ENCODE measurements at places on chromosomes 16 and 17.

DNA sequence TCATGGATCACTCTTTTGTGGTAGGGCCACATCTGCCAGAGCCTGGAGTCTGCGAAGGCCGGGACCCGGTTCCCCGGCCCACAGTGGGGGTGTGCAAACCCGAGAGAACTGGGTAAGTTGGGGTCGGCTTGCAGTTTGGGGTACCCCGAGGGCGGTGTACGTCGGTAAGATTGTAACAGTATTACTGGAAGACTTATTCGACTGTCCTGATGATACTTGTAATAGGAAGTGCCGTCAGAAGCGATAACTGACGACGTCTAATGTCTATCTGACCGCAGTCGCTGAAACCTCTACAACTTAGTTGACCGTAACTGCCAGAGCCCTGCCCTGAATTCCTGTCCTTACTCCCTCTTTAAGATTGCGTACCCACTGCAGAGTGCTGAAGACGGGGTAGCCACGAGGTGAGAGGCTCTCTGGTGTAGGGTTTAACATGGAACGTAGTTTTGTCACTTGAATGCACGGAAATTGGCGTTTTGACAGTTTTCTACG, 24.0 kb downstream of the TRPV2 start:
- DNase-seq, result no peak

- no peak for DNase-seq
Observed at GRCh38 chr17:27954548-27955495, 61.7 kb upstream of the LYRM9 start.

GRCh38 chr17:8188263-8188839, 1.6 kb downstream of the BORCS6 start:
- DNase-seq, result no peak

DNA sequence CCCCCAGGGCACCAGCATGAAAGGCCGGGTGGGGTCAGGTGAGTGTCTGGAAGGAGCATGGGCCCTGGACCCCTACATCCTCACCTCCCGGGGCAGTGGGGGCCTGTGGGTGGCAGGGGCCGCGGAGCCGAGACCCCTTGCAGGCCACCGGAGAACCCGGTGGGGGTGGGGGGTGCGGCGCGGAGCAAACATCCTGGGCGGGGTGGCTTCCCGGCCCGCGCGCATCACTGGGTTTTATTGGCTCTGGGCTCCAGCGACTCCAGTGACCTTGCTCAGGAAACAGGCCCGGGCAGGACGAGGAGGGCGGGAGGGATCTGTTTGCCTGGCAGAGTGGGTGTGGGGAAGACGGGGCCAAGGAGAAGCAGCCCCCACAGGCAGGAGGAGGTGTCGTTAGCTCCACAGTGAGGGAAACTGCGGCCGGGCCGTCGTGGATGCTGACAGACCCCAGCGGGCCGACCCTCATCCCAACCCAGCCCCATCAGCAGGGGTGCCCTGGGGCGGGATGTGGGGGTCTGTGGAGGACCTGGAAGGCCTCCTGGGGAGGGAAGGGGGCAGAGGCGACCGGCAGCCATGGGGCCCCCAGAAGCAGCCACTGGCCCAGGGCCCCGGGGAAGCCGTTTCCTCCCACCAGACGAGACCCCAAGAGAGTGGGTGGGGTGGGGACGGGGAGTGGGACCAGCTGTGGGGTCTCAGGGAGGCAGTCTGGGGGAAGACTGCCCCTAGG, 10.6 kb downstream of the SSTR5 start:
- no peak for DNase-seq

GRCh38 chr16:72934636-72935403, 113.1 kb downstream of the ZFHX3 start:
- DNase-seq, result no peak

DNA sequence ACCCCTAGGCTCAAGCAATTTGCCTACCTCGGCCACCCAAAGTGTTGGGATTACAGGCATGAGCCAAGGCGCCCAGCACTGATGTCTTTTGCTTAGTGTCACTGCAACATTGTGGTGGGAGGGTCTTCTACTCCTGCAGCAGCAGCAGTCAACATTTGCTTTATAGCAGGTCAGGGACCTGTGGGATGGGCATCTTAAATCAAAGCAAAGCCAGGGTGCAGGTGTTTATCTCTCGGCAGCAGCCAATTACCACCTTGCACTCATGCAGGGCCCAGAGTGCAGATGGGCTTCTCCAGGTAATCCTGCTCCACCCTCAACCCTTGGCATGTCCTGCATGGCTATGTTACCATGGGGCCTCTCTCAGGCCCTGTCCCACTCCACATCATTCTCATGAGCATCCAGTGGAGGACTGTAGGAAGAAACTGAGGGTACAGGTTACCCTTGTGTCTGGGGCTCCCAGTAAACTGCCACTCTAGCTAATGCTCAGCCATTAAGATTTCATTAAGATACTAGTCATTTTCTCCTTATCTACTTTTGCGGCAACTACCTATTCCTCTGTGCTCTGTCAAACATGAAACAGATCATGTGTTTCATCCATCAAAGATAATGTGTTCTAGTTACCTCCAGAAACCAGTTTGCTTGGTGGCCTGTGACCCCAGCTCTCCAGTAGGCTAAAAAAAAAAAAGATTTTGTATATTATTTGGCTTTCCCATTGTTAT, 16.8 kb downstream of the ADGRG5 start:
- DNase-seq, result no peak

GRCh38 chr16:79691007-79691406, 90.5 kb upstream of the MAF start:
- DNase-seq, result no peak

GRCh38 chr17:72715906-72716572, 376.4 kb downstream of the SLC39A11 start:
- DNase-seq, result peak; percentile 77

DNA sequence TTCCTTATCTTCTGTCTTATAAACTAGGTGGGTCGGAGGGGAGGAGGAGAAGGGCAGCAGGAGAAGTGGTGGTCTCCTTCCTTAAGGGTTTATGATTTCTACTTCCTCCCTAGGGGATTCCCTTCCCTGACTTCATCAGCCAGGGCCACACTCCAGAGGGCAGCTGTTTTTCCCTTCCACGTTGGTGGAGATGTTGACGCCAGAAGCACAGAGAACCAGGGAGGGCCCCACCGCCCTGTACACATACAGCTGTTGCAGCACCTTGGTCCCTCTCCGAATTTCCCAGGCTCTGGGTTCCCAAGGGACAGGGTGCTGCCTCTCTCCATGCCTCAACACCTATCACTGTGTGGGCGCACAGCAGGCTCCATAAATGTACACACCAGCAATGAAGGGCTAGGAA, 5.6 kb upstream of the SLC6A4 start:
- no peak for DNase-seq

DNA sequence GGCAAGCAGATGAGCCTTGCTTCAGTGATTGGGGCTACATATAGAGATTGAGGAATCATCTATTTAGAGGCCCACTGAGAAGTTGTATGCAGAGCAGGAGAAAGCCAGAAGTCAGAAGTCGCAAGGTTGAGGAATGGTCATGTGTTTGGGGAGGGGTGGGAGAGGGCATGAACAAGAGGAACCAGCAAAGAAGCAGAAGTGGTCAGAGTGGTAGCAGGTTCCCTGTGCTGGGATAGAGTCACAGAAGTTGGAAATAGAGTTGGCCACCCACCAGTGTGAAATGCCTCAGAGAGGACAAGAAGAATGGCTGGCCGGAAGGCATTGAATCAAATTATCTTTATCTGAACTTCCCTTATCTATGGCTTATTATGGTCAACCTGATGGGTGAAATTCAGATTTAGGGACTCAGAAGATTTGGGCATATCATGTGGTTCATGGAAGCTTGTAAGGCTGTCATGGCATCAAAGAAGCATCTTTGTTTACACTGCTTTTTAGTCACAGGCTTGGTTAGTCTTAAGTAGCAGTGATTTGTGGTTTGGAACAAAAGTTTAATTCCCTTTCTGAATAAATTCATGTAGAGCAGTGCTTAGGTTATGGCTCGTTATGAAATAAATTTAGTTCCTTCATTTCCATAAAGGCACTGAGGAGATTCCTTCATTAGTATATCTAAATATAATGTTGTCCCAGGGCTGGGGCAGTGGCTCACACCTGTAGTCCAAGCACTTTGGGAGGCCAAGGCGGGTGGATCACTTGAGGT, 19.7 kb downstream of the MAP3K3 start:
- DNase-seq, result no peak

DNA sequence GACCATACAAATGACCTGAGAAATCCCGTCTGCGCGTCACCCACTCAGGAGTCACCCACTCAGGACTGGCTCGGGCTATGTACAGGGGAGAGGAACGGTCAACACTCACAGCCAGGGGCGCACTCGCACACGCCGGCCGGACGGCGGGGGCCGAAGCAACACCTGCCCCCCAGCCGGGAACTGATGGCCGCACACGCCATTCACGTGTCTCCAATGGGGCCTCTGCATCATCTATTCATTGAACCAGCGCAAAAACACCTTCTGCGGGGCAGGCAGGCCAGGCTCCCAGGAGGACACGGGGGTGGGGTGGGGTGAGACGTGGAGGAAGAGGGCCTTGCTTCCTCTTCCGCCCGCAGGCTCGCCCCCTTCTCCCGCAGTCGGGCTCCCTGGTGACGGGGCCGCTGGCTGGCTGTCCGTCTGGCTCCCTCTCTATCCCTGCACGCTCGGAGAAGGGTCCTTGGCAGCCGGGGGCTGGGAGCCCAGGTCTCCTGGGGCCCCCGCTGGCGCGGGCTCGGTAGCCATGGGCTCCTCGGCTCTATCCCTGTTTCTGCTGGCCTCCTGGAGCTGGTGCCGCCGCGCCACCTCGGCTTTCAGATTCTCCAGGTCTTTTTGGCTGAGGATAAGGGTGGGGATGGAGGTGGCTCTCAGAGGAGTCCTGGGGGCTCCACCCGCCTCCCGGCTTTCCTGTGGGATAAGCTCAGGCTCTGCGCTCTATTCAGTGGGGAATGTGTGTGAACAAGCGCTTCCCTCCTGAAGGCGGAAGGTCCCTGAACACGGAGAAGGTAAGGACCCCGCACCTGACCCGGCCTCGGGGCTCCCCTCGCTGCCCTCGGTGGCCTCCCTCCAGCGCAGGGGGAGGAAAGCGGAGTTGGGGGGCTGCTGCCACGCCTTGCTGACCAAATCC, 21.1 kb downstream of the CLUH start:
- no peak for DNase-seq

GRCh38 chr16:71250461-71251235, 20.1 kb upstream of the HYDIN start:
- DNase-seq, result no peak

- DNase-seq, result no peak
Observed at GRCh38 chr16:16797239-16797638, 418.3 kb downstream of the NPIPA7 start.

DNA sequence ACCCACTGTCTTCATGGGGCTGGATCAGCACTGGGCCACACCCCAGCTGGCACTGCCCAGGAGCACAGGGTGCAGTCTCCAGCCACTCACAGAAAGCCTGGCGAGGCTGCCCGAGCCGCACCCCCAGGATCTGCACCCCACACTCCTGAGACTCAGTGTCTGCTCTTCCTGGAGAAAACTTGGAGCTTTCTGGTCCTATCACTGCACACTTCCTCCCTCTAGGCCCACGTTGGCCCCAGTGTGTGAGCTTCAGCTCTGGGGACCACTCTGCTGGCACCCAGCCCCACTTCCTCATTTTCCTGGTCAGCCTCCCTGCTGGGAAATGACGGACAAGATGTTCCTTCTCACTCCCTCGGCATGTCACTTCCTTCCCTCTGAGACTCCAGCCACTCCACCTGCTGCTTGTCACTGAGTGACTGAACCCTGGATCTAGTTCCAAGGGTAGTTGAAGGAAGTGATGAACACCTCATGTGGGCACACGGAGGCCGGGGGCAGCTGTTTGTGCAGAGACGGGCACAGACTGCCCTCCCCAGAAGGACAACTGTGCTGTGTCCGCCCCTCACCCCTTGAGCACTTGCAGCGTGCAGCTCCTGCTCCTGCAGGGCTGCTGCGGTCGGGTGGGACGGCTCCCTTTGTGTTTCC, 29.0 kb downstream of the ZC3H18 start:
- DNase-seq, result no peak

- DNase-seq, result no peak
Observed at GRCh38 chr16:84068041-84068440, 25.4 kb upstream of the SLC38A8 start.

- DNase-seq, result no peak
Observed at GRCh38 chr16:85420501-85421337, 192.4 kb upstream of the GSE1 start.

- no peak for DNase-seq
Observed at GRCh38 chr16:58187665-58188421, 10.1 kb downstream of the CSNK2A2 start.

DNA sequence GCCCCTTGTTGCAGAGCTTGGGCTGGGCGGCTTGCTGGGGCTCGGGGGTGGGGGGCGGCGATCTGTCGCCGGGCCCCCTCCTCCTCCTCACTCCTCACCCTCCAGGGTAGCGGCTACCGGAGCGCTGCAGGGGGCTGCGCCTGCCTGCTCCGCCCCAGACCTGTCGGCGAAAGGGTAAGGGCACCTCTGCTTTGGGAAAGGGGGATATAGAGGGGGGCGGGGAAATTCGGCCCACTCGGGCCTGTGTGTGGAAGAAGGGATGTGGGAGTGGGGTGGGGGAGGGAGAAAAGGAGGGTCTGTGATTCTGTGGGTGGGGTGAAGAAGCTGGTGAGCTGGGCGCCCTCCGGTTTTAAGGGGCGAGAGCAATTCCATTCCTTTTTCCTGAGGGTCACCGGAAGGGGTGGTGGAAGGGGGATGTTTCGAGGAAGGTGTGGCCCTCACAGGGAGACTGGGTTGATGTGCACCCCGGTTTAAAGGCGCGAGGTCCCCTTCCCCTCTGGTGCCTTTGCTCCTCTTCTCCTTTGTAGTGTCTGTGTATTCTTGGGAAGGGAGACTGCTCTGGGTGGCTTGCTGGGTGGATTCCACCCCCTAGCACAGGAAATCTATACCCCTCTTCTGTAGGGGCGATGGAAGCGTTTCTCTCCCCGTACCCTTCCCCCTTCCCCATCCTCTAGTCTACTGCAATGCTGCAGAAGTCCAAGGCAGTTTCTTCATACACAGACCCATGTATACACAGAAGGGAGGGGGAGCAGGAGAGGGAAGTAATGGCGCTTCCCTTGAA, 878 bp downstream of the TAOK1 start:
- no peak for DNase-seq

- no peak for DNase-seq
Observed at GRCh38 chr17:2433696-2434095, 32.8 kb upstream of the MNT start.

- no peak for DNase-seq
Observed at GRCh38 chr17:82415786-82416185, 2.4 kb upstream of the HEXD start.

- no peak for DNase-seq
Observed at GRCh38 chr16:66701516-66701915, 5.0 kb upstream of the CMTM4 start.

DNA sequence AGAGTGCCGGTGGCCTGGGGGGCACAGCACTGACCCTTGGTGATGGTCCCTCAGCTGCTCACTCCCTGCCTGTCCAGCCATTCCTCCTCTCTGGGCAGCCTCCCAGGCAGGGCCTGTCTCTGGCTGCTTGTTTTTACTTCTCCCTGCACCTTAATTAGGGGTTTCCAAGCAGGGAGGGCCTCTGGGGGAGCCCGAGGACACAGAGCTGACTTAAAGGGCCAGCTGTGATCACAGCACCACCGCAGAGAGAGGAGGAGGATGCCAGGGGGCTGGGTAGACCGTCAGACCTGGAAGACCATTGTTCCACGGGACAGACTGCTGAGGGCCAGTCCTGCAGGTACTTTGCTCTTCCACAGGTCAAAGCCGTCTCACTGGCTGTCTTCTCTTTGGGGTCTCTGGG, 1.2 kb upstream of the DPH1 start:
- no peak for DNase-seq
